ENCODE measurements at places on chromosomes 1 and 21. TPM values are rescaled to one million over a fixed set of nuclear protein-coding genes. Genes with fewer than 3 reads are reported as not detected.

GRCh38 chr1:14745789-14746188 lies 147.3 kb downstream of the KAZN start:
- no peak overlapping the region for H3K4me3 ChIP-seq
- no peaks in the 10 kb centered on the region for H3K36me3 ChIP-seq
- H3K4me1 ChIP-seq, result no peaks in the 10 kb centered on the region
- peaks cover 7% of the 10 kb centered on the region for H3K27me3 ChIP-seq
- DNase-seq, result no peak

DNA sequence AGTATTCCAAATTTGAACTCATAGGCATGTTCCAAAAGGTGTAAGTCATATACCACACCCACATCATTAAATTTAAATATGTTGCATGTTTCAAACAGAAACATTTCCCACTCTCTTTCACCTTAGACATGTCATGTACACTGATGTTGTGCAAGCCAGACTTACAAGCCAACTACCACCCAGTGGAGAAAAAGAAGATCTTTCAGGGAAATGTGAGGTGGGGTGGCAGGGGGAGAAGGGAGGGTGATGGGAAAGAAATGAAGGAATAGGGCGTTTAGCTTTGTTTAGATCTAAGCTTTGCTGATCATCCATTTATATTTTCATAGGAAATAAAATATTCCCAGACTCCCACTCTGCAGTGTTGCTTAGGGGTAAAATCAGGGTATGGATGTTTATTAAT lies 1.6 kb downstream of the NEGR1 start:
- peaks cover 7% of the 10 kb centered on the region for H3K4me1 ChIP-seq
- peak overlapping the region; percentile 53 for H3K27ac ChIP-seq
- H3K27me3 ChIP-seq, result peaks cover 10% of the 10 kb centered on the region
- peak overlapping the region; percentile 83 for H3K4me3 ChIP-seq
- no peaks in the 10 kb centered on the region for H3K36me3 ChIP-seq
- DNase-seq, result peak; percentile 39

GJA9 gene
- not detected for total RNA-seq

DNA sequence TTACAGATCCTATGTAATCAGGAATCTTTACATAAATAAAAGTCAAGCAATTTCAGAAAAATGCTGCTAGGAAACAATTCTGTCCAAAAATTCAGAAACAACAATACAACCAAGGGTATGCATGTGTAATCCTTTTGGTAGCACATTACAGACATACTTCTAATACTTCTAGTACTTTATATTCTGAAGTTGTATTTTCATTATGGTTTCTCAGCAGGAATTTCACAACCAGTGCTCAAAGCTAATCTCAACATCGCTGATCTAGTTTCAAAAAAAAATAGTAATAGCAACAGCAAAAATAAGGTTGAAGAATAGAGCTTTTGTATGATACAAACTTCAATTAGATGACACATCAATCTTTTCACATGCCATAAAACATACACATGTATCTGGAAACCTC lies 545.2 kb downstream of the LTN1 start:
- no peaks in the 10 kb centered on the region for H3K4me1 ChIP-seq
- no peak overlapping the region for H3K4me3 ChIP-seq
- no peaks in the 10 kb centered on the region for H3K36me3 ChIP-seq
- no peak overlapping the region for H3K27ac ChIP-seq
- no peak for DNase-seq

- H3K36me3 ChIP-seq, result no peaks in the 10 kb centered on the region
- H3K4me3 ChIP-seq, result no peak overlapping the region
- no peak for DNase-seq
Measured at GRCh38 chr1:109818271-109818987, 54.7 kb upstream of the EPS8L3 start.

- no peaks in the 10 kb centered on the region for H3K36me3 ChIP-seq
- H3K4me3 ChIP-seq, result no peak overlapping the region
- no peaks in the 10 kb centered on the region for H3K4me1 ChIP-seq
Measured at GRCh38 chr1:39946216-39946615, 8.7 kb upstream of the MFSD2A start.

DNA sequence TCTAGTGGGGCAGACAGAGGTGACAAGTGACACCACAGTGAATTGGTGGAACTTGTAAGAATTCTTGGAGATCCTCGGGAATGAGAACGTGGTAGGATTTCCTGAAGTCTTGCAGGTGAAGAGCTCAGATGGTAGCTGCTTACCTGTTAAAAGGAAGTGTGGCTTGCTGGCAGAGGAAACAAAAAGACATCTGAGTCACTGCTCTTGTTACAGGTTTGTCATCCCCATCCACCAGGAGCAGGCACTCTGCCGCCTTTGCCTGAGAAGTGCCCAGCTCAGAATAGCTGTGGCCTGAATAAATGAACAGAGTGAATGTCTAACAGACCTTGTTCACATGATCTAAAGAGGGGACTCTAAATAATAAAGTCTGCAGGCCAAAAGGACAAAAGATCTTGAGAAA lies 12.3 kb upstream of the ZSCAN20 start:
- DNase-seq, result no peak
- H3K4me1 ChIP-seq, result peaks cover 24% of the 10 kb centered on the region
- H3K36me3 ChIP-seq, result no peaks in the 10 kb centered on the region

EPS8L3 gene
- not detected for total RNA-seq

C1orf167 gene
- 20.6 TPM for total RNA-seq
